Activated T-helper 2 cell treated with anti-CD3 and anti-CD28 coated beads, Interferon-gamma antibody, Interleukin-2, Interleukin-4, amounts not matched to agents 10 μg/mL and 5 μg/mL and 100 μg/mL, durations not matched to agents 14 hours and 24 hours and 36 hours (primary cell): ENCODE measurements at places on chromosomes 6 and 20. TPM values are rescaled to one million over a fixed set of nuclear protein-coding genes. Genes with fewer than 3 reads are reported as not detected.

MDFI gene
- not detected in 2 replicates for total RNA-seq

DEFB132 gene
- not detected in 2 replicates for total RNA-seq

HUS1B gene
- total RNA-seq: 1.6 and 1.8 TPM in 2 replicates

GLP1R gene
- total RNA-seq: 0.05 and 0.14 TPM in 2 replicates

DNA sequence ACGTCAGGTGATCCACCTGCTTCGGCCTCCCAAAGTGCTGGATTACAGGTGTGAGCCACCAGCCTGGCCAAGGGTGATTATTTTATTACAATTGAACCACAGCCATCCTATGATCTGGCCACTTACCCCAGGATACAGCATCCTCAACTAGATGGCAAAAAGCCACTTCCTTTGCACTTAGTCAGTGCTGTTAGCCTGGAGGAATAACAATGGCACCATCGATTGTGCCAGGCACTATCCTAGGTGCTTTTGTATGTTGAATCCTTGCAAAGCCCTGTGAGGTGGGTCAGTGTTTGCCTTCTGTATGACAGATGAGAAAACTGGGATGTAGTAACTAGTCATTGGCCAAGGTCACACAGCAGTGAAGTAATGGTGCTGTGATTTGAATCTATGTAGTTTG is 11.2 kb upstream of the TTPAL start:
- H3K27me3 ChIP-seq: peaks cover 1% of the 10 kb centered on the region
- H3K27ac ChIP-seq: no peak overlapping the region
- H3K36me3 ChIP-seq: no peaks in the 10 kb centered on the region
- H3K4me3 ChIP-seq: no peak overlapping the region
- H3K4me1 ChIP-seq: no peaks in the 10 kb centered on the region

- H3K36me3 ChIP-seq: no peaks in the 10 kb centered on the region
- no peak overlapping the region for H3K4me3 ChIP-seq
- no peak for DNase-seq
- no peaks in the 10 kb centered on the region for H3K4me1 ChIP-seq
- peaks cover 12% of the 10 kb centered on the region for H3K27me3 ChIP-seq
Measured at GRCh38 chr20:52004715-52005114, 186.9 kb downstream of the ZFP64 start.

DNA sequence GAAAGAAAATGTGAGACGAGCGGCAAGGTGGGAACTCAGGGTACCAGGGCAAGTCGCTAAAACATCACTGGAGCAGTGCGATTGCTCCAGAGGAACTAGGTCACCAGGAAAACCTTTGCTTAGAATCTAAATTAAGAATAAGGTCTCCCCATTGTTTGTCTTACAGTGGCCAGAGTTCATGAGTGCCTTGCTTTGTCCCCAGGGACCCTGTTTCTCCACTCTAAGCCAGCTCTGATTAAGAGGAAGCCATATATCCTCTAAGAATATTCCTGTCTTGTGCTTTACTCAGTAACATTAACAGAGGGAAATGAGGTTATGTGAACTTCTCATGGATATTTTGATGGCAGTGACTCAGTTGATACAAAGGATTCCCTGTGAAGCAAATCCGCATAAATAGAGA is 305.8 kb downstream of the CD83 start:
- DNase-seq: no peak
- peaks cover 15% of the 10 kb centered on the region for H3K36me3 ChIP-seq
- no peak overlapping the region for H3K4me3 ChIP-seq
- peaks cover 42% of the 10 kb centered on the region for H3K4me1 ChIP-seq

DNA sequence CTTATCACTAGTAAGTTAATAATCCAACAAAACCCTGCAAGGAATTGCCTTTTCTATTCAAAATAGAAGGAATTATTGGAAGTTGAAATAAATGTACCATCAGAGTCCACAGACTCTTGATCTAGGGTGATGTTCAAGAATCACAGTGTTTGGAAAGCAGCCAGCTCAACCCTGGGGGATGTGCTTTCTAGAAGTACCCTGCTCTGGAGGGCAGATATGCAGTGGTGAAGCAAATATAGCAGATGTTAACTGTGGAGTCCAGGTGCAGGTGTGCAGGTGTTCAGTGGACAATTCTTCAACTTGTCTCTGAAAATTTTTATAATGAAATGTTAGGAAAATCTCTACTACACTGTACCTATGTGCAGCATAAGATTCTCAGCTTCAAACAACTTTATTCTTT is 9.1 kb upstream of the INSM1 start:
- H3K36me3 ChIP-seq: peaks cover 4% of the 10 kb centered on the region
- H3K27me3 ChIP-seq: peaks cover 36% of the 10 kb centered on the region
- no peak overlapping the region for H3K27ac ChIP-seq
- H3K4me1 ChIP-seq: peaks cover 22% of the 10 kb centered on the region
- no peak for DNase-seq
- no peak overlapping the region for H3K4me3 ChIP-seq

GRCh38 chr6:83717809-83718208 is 8.9 kb upstream of the SNAP91 start:
- H3K36me3 ChIP-seq: no peaks in the 10 kb centered on the region
- no peaks in the 10 kb centered on the region for H3K27me3 ChIP-seq
- H3K4me1 ChIP-seq: no peaks in the 10 kb centered on the region
- H3K27ac ChIP-seq: no peak overlapping the region

DNA sequence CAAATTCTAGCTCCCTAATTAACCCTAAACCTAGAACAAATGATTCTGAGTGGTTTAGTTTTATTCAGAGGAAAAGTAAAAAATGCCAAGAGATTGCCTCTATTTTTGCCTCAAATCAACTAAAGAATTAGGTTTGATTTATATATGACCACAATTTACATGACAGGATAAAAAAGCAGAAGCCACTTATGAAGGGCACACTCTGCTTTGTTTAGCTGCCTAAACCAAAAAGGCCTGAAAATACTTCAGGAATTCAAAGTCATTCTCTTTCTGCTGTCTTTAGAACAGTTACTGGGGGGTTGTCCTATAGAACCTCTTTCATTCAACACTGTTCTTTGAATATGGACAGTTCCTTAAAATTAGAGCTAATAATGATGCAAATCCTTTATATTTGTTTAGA is 5.3 kb downstream of the FBXO5 start:
- peaks cover 75% of the 10 kb centered on the region for H3K36me3 ChIP-seq
- H3K27me3 ChIP-seq: no peaks in the 10 kb centered on the region
- no peak for DNase-seq
- peaks cover 69% of the 10 kb centered on the region for H3K4me1 ChIP-seq
- no peak overlapping the region for H3K4me3 ChIP-seq

DNA sequence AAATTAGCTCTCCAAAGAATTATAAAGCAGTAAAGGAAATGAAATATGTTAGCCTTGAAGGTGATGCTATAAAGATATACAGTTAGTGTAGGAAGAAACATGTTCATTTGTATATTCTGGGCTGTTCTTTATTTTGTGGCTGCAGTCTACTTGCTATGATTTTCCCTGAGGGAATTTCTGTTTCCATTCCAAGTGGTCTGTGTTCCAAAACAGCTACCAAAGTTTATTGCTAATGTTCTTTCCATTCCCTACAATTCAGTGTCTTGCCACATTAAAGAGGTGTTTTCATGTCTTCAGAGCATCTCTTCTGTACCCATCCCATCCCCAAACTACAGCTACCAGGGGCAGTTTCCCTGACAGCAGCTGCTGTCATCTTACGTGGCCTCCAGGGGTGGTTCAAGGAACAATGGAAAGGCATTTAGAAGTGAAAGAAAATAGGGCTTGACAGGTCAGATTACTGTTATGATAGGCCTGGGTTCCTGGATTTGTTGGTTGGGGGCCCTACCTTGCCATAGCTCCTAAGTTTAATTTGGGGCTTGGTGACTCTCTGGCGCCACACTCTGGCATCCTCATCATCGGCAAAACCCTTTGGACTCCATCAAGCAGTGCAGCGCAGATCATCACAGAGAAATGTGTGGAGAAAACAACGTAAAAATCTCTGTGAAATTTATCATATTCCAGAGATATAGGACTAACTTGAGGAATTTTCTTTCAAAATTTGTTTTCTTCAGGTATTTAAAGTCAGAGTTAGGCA is 33.8 kb upstream of the AIG1 start:
- no peak overlapping the region for H3K4me3 ChIP-seq
- H3K4me1 ChIP-seq: peaks cover 3% of the 10 kb centered on the region
- no peaks in the 10 kb centered on the region for H3K36me3 ChIP-seq
- no peaks in the 10 kb centered on the region for H3K27me3 ChIP-seq
- peak; percentile 21 for DNase-seq
- no peak overlapping the region for H3K27ac ChIP-seq

DNA sequence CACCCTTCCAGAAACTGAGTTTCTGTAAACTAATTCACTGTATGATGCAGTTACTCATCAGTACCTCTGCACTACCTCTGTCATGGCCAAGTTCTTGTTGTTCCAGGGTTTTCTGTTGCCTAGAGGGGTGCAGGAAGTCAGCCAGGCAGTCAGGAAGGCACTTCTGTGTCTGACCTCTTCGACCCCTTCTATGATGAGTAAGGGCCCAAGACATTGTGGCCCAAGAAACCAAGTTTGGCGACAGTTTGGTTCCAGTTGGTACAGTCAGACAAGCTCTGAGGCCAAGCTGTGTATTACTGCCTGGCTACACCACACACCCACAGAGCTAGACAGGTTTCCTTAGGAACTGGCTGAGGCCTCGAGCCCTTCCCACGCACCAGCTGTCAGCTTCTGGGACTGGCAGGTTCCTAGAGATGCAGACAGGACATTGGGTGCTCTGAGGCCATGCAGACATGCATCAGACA is 41.2 kb downstream of the TRAF3IP2 start:
- peaks cover 77% of the 10 kb centered on the region for H3K4me1 ChIP-seq
- DNase-seq: no peak
- H3K27me3 ChIP-seq: no peaks in the 10 kb centered on the region
- H3K4me3 ChIP-seq: no peak overlapping the region
- peak overlapping the region; percentile 71 for H3K27ac ChIP-seq

- H3K4me3 ChIP-seq: no peak overlapping the region
- peaks cover 15% of the 10 kb centered on the region for H3K27me3 ChIP-seq
- no peak overlapping the region for H3K27ac ChIP-seq
- H3K36me3 ChIP-seq: no peaks in the 10 kb centered on the region
- no peaks in the 10 kb centered on the region for H3K4me1 ChIP-seq
- DNase-seq: no peak
Measured at GRCh38 chr6:19691465-19692167, 145.6 kb upstream of the ID4 start.

DNA sequence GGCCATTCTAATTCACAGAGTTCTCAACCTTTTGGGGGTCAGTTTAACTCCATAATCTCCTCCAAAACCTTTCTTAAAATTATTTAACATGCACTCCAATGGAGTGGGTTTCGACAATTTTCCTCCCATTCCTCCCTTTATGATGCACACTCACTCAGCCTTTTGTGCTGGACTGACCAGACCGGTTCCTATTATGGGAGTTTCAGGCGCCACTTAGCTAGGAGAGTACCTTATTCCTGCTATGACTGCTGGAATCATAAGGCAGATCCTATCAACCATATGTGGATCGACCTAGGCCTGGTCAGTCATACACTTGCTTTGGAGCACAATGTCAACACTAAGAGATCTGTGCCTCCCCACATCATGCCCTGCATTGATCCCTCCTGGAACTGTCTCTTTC is 63.9 kb upstream of the MOCS1 start:
- H3K27me3 ChIP-seq: no peaks in the 10 kb centered on the region
- H3K4me1 ChIP-seq: no peaks in the 10 kb centered on the region
- no peak overlapping the region for H3K4me3 ChIP-seq
- no peak overlapping the region for H3K27ac ChIP-seq
- DNase-seq: no peak

- no peak overlapping the region for H3K4me3 ChIP-seq
- H3K27me3 ChIP-seq: peaks cover 9% of the 10 kb centered on the region
- H3K36me3 ChIP-seq: no peaks in the 10 kb centered on the region
- H3K4me1 ChIP-seq: peaks cover 8% of the 10 kb centered on the region
Measured at GRCh38 chr6:159184559-159184958, 15.4 kb downstream of the FNDC1 start.

DNA sequence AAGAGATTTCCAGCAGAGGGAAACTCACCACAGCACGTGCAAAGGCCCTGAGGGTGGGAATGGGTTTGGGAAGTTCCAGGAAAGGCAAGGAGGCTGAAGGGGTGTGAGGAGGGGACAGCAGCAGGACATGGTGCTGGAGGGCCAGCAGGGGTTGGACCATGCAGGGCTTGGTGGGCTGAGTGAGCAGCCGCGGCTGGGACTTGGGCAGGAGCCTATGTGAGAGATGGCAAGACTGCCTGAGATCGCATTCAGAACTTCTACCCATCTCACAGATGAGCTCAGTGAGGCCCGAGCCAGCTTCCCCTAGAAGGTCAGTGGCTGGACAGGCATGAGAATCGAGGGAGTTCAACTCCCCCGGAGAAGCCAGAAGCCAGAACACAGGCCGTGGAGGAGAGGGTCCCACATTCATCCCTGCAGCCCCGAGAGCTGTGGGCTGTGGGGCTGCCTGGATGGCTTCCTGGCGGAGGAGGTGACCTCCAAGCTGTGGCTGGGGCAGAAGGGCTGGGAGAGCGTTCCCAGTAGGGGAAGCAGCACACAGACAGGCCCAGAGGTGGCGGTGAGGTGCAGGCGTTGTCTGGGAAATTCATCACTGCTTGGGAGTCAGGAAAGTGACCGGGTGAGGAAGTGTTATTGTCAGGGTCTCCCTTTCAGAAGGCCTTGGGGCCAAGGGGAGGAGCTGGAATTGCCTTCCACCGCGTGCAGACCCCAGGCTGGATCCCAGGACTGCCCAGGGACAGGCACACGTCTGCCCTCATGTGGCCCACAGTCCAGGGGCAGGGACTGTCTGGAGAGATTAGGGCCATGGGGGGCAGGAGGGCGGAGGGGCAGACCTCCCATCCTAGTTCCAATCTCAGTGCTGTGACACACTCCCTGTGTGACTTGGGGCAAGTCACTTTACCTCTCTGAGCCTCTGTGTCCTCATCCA is 103.8 kb downstream of the CEBPB start:
- peaks cover 11% of the 10 kb centered on the region for H3K4me1 ChIP-seq
- DNase-seq: no peak
- H3K36me3 ChIP-seq: no peaks in the 10 kb centered on the region
- H3K27ac ChIP-seq: no peak overlapping the region
- no peaks in the 10 kb centered on the region for H3K27me3 ChIP-seq

DNA sequence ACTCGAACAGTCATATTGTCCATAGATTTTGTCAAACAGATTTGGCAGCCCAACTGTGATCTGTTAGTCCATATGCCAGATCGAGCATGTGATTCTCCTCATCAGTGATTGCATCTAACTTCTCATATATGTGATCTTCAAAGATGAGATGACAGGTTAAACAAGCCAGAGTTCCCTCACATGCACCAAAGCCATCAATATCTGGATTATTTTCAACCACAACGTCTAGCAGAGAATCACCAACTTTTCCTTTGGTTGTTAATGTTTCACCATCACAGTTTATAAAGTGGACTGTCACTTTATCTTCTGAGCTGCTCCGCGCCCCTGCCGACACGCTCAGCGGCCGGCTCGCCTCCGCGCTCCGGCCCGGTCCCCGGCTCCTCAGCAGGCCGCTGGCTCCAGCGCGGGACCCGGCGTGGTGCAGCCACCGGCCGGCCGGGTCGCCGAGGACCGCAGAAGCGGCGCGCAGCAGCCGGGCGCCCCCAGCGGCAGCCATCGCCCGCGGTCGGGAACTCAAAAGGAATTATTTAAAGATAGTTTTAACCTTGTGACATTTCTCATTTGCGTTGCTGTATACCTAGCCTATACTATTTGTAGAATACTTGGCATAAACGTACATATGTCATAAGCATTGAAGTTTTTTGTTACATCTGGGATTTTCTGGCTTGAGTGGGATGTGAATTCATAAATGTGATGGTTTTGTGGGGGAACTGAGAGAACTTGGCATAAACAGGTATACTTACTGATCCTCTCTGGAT is 40.1 kb upstream of the DYNLRB1 start:
- H3K36me3 ChIP-seq: peaks cover 61% of the 10 kb centered on the region
- H3K4me1 ChIP-seq: peaks cover 6% of the 10 kb centered on the region
- no peak overlapping the region for H3K4me3 ChIP-seq
- H3K27me3 ChIP-seq: no peaks in the 10 kb centered on the region

- H3K4me1 ChIP-seq: peaks cover 6% of the 10 kb centered on the region
- H3K27me3 ChIP-seq: no peaks in the 10 kb centered on the region
- H3K27ac ChIP-seq: no peak overlapping the region
- H3K36me3 ChIP-seq: peaks cover 73% of the 10 kb centered on the region
Measured at GRCh38 chr6:87222676-87223075, 67.3 kb downstream of the ZNF292 start.
